Effector memory CD4-positive, alpha-beta T cell (primary cell): ENCODE measurements at places on chromosomes 2 and 18.
A peak's percentile ranks its signal among the peaks of the same experiment; 100 is the strongest.

DNA sequence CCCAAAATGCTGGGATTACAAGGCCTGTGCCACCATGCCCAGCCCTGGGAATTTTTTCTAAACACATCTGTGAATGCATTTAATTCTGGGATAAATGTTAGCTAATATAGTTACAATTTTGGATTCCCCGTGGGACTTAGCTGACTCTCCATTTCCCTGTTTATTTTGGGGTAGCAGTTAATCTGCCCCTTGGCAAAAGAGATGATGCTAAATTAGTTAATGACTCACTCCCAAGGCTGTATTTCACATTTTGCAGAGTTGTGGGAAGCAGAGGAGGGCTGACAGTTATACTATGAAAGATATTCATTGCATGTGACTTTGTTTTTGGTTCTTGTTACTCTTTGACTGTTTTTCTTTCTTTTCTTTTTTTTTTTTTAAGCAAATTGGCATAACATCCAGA lies 3.2 kb downstream of the MTHFD2 start:
- no peak overlapping the region for H3K27ac ChIP-seq
- H3K27me3 ChIP-seq, result no peaks in the 10 kb centered on the region

GRCh38 chr2:217899231-217900009 lies 103.4 kb downstream of the TNS1 start:
- H3K27ac ChIP-seq, result no peak overlapping the region
- H3K4me1 ChIP-seq, result no peaks in the 10 kb centered on the region
- no peaks in the 10 kb centered on the region for H3K36me3 ChIP-seq
- DNase-seq, result no peak
- no peaks in the 10 kb centered on the region for H3K27me3 ChIP-seq

GRCh38 chr2:47842846-47843245 lies 59.9 kb downstream of the MSH6 start:
- H3K27me3 ChIP-seq, result no peaks in the 10 kb centered on the region
- no peak overlapping the region for H3K27ac ChIP-seq
- no peak overlapping the region for H3K4me3 ChIP-seq
- H3K4me1 ChIP-seq, result peaks cover 2% of the 10 kb centered on the region

DNA sequence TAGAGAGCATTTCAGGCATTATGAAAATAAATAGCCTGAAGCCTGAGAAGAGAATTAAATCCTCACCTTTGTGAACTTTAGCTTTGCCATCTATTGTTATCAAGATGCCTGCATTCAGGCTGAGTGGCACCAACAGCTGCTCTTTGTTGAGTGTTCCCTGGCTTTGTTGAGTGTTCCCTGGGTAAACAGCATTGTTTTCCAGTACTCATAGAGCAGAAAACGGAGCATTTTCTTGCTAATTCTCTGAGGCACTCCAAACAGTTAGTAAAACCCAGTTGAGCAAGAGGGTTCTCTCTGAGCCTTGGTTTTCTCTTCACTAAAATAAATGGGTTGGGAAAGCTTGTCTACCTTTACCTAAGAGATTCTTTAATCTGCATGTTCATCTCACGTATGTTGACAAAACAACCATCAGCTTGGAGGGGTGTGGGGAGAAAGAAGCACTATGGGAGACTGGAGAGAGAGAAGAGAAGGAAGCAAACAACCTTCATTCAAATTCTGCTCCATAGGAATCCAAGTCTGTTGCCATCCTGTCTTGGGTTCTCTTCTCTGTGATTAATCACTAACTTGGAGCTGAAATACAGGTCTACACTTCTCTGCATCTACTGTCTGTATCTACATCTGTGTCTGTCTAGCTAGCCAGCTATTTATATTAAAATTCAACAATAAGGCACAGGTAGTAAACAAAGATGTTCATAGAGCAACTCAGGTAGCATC lies 567.0 kb upstream of the SOX11 start:
- H3K4me3 ChIP-seq, result no peak overlapping the region
- no peak for DNase-seq
- H3K27me3 ChIP-seq, result no peaks in the 10 kb centered on the region
- no peaks in the 10 kb centered on the region for H3K36me3 ChIP-seq
- H3K4me1 ChIP-seq, result no peaks in the 10 kb centered on the region
- no peak overlapping the region for H3K27ac ChIP-seq

DNA sequence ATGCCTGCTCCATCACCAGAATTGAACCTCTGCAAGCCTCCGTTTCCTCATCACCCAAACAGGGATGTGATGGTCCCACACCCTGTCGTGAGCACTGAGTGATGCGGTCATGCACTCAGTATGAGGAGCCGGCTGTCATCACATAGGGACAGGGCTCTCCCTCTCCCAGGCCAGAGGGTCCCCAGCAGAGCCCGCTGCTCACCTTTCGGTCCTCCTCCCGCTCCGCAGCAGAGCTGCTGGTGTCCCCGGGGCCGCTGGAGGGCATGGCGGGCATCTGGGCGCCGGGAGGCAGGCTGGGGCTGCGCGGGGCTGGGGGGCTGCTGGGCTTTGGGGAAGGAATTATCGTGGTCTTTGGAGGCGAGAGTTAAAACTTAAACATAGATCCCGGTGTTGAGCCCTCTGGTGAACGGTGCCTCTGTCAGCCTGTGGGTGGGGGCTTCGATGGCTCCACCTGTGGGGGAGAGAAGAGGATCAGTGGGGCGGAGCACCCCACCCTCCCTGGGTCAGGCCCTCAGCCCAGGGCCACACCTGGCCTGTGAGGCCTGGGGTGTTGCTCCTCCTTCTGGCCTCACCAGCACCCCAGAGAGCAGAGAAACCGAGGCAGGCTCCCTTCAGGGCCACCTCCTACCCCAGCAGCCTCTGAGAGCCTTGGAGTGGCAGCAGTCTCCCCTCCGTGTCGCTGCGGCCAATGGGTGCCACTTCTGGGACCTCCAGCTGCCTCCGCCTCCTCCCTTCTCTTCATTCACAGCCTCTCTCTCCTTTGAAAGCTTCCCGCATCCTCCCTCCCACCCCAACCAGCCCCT lies 27.8 kb downstream of the DNMT3A start:
- H3K36me3 ChIP-seq, result peaks cover 8% of the 10 kb centered on the region
- DNase-seq, result no peak
- H3K4me3 ChIP-seq, result peak overlapping the region; percentile 44
- peak overlapping the region; percentile 69 for H3K27ac ChIP-seq
- H3K4me1 ChIP-seq, result peaks cover 48% of the 10 kb centered on the region
- H3K27me3 ChIP-seq, result no peaks in the 10 kb centered on the region

GRCh38 chr2:189534854-189535832 lies 45.4 kb downstream of the SLC40A1 start:
- no peak for DNase-seq
- no peak overlapping the region for H3K27ac ChIP-seq
- no peaks in the 10 kb centered on the region for H3K27me3 ChIP-seq
- no peak overlapping the region for H3K4me3 ChIP-seq

- H3K27me3 ChIP-seq, result no peaks in the 10 kb centered on the region
- no peaks in the 10 kb centered on the region for H3K36me3 ChIP-seq
- H3K27ac ChIP-seq, result no peak overlapping the region
- DNase-seq, result no peak
- no peak overlapping the region for H3K4me3 ChIP-seq
These were observed 203.5 kb downstream of the LPIN1 start for GRCh38 chr2:11949732-11950523.

GRCh38 chr2:42339191-42339912 lies 21.7 kb downstream of the COX7A2L start:
- DNase-seq, result no peak
- H3K4me3 ChIP-seq, result no peak overlapping the region
- peaks cover 19% of the 10 kb centered on the region for H3K36me3 ChIP-seq

DNA sequence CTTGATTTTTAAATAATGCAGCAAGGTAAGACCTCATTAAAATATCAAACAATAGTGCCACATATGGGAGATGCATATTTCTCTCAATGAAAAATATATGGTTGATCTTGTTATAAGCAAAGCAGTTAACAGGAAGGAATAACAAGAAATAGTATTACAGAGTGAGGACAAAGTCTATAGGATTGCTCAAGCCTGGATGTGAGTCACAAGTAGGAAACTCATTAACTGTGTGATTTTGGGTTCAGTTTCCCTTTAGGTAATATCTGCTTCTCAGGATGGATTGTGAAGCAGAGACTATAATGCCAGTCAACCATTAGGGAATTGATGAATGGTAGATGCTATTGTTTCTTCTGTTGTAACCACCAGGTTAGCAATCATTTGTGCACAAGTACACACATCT lies 42.9 kb upstream of the SPHKAP start:
- DNase-seq, result no peak
- H3K36me3 ChIP-seq, result no peaks in the 10 kb centered on the region
- no peaks in the 10 kb centered on the region for H3K27me3 ChIP-seq

- no peak for DNase-seq
- no peaks in the 10 kb centered on the region for H3K4me1 ChIP-seq
- no peaks in the 10 kb centered on the region for H3K27me3 ChIP-seq
- H3K4me3 ChIP-seq, result no peak overlapping the region
These were observed 68.8 kb downstream of the CLHC1 start for GRCh38 chr2:55163274-55163721.

- no peaks in the 10 kb centered on the region for H3K4me1 ChIP-seq
- H3K27me3 ChIP-seq, result no peaks in the 10 kb centered on the region
- H3K27ac ChIP-seq, result no peak overlapping the region
- H3K4me3 ChIP-seq, result no peak overlapping the region
- peak; percentile 11 for DNase-seq
These were observed 138.8 kb downstream of the MCFD2 start for GRCh38 chr2:46776687-46777327.

GRCh38 chr2:221555494-221555846 lies 16.6 kb downstream of the EPHA4 start:
- H3K4me3 ChIP-seq, result no peak overlapping the region
- H3K27ac ChIP-seq, result no peak overlapping the region
- H3K4me1 ChIP-seq, result peaks cover 8% of the 10 kb centered on the region
- no peaks in the 10 kb centered on the region for H3K36me3 ChIP-seq
- H3K27me3 ChIP-seq, result no peaks in the 10 kb centered on the region
- no peak for DNase-seq

- no peak overlapping the region for H3K27ac ChIP-seq
- no peaks in the 10 kb centered on the region for H3K27me3 ChIP-seq
- no peaks in the 10 kb centered on the region for H3K4me1 ChIP-seq
- DNase-seq, result no peak
- H3K36me3 ChIP-seq, result no peaks in the 10 kb centered on the region
These were observed 166.7 kb upstream of the ZNF521 start for GRCh38 chr18:25518716-25519053.

DNA sequence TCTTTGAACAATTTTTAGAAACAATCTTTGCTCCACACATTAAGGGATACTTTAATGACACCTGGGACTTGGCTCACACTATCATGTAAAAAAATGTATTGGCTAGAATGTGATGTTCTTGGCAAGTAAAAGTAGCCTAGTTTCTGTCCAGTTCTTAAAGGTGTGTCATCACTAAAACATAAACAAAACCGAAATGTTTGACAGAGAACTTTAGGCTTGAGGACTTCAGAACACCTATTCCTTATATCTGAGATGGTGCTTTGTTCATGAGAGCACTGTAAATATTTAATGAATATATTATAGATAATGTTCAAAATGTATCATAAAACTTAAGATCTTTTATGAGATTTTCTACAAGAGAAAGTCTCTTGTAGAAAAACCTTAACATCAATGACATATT lies 19.8 kb upstream of the HNRNPA3 start:
- H3K27me3 ChIP-seq, result no peaks in the 10 kb centered on the region
- no peak for DNase-seq
- H3K36me3 ChIP-seq, result no peaks in the 10 kb centered on the region
- no peaks in the 10 kb centered on the region for H3K4me1 ChIP-seq
- H3K27ac ChIP-seq, result no peak overlapping the region
- no peak overlapping the region for H3K4me3 ChIP-seq

GRCh38 chr2:235558572-235558971 lies 64.7 kb downstream of the AGAP1 start:
- no peaks in the 10 kb centered on the region for H3K4me1 ChIP-seq
- no peak for DNase-seq
- H3K36me3 ChIP-seq, result no peaks in the 10 kb centered on the region
- H3K27me3 ChIP-seq, result no peaks in the 10 kb centered on the region
- no peak overlapping the region for H3K27ac ChIP-seq

DNA sequence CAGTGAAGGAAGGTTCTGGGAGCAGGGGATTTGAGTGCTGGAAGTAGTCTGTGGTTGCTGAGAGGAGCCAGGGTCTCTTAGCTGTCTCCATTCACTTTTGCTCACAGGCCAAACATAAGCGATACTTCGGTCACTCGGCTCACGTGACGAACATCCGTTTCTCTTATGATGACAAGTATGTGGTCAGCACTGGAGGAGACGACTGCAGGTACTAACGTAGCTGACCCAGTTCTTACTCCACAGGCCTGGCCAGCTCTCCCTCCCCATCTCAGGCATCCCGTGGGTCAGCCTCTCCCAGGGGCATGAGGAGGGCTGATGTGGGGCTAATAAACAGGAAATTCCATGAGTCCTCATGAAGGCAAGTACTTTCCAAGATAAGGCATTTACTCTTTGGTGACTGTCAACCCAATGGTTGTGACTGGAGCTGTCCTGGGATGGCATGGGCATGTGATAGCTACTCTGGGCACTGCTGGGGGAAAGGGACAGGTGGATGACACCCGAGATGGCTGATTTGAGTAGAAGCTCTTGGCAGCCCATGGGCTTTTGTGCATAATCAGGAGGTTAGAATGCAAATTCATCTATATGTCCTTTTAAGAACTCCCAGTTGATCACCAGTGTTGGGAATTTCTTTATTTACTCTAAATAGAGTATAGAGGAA lies 81.6 kb downstream of the RTN4 start:
- peaks cover 18% of the 10 kb centered on the region for H3K36me3 ChIP-seq
- no peak overlapping the region for H3K27ac ChIP-seq
- DNase-seq, result no peak
- peaks cover 25% of the 10 kb centered on the region for H3K4me1 ChIP-seq
- no peak overlapping the region for H3K4me3 ChIP-seq
- H3K27me3 ChIP-seq, result no peaks in the 10 kb centered on the region

DNA sequence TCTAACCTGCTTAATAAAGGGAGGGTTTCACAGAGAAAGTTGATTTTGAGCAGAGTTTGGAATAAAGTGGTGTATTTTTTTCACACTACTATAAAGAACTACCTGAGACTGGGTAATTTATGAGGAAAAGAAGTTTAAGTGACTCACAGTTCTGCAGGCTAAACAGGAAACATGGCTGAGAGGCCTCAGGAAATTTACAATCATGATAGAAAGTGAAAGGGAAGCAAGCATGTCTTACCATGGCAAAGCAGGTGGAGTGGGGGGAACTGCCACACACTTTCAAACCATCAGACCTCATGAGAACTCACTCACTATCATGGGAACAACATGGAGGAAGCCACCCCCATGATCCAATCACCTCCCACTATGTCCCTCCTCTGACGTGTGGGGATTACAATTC lies 546.7 kb downstream of the EPHA4 start:
- no peaks in the 10 kb centered on the region for H3K4me1 ChIP-seq
- H3K27me3 ChIP-seq, result no peaks in the 10 kb centered on the region
- DNase-seq, result no peak
- H3K4me3 ChIP-seq, result no peak overlapping the region
- H3K36me3 ChIP-seq, result no peaks in the 10 kb centered on the region

DNA sequence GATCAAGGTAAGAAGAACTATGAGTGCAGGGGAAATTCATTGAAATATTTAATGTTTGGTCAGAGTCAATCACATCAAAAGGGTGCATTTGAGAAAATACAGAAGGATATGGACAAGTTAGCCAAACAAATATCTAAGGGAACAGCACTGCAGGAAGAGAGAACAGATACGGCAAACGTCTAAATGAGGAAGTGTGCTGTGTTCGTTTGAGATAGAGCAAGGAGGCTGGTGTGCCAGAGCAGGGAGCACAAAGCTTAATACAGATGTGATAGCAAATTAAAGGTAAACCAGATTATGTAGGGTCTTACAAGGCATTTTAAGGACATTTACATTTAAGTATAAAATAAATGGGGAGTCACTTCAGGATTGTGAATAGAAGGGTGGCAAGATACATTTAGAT lies 241.3 kb upstream of the ZNF804A start:
- no peak for DNase-seq
- H3K4me1 ChIP-seq, result no peaks in the 10 kb centered on the region
- no peak overlapping the region for H3K4me3 ChIP-seq
- H3K27me3 ChIP-seq, result no peaks in the 10 kb centered on the region
